AG04450 (cell line): ENCODE measurements at places on chromosomes 3 and 15. TPM values are rescaled to one million over a fixed set of nuclear protein-coding genes. Genes with fewer than 3 reads are reported as not detected.

GRCh38 chr3:48915296-48915695 is 3.3 kb upstream of the ARIH2 start:
- DNase-seq, result no peak

GRCh38 chr3:185717627-185718402 is 107.0 kb downstream of the IGF2BP2 start:
- DNase-seq, result no peak

DNA sequence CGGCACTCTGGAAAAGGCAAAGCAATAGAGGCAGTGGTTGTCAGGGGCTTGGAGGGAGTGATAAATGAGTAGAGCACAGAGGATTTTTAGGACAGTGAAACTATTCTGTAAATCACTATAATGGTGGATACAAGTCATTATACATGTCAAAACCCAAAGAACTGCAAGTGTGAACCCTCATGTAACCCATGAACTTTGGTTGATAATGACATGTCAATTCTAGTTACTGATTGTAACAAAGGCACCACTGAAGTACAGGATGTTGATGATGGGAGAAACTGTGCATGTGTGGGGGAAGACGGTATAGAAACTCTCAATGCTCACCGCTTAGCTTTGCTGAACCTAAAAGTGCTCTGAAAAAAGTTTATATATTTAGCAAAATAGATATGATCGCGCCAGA is 36.0 kb downstream of the BTLA start:
- no peak for DNase-seq

DNA sequence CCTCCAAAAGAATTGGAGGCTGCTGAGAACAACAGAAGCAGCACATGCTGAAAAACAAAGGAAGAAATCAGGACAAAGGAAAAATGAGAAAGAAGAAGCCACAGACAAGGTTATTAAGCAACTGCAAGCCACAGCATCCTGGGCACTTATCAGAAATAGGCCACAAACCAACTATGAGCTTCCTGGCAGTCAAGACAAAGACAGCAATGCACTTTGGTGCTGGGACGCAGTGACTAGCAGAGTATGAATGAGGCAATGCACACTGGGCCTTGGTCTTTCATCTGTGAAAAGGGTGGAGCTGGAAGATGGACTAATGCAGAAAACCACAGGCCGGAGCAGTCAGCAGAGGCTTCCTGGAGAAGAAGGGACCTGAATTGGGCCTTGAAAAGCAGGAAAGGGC is 56.0 kb upstream of the LINGO1 start:
- DNase-seq, result no peak

- no peak for DNase-seq
Observed at GRCh38 chr15:39890621-39891020, 29.4 kb downstream of the GPR176 start.

GP5 gene
- 0.06 and 0.10 TPM in 2 replicates for polyA plus RNA-seq

VIPR1 gene
- polyA plus RNA-seq, result not detected in 2 replicates

GOLGA6L7 gene
- not detected in 2 replicates for polyA plus RNA-seq

GADL1 gene
- not detected in 2 replicates for polyA plus RNA-seq
